ENCODE measurements at places on chromosomes 7 and 10.

DNA sequence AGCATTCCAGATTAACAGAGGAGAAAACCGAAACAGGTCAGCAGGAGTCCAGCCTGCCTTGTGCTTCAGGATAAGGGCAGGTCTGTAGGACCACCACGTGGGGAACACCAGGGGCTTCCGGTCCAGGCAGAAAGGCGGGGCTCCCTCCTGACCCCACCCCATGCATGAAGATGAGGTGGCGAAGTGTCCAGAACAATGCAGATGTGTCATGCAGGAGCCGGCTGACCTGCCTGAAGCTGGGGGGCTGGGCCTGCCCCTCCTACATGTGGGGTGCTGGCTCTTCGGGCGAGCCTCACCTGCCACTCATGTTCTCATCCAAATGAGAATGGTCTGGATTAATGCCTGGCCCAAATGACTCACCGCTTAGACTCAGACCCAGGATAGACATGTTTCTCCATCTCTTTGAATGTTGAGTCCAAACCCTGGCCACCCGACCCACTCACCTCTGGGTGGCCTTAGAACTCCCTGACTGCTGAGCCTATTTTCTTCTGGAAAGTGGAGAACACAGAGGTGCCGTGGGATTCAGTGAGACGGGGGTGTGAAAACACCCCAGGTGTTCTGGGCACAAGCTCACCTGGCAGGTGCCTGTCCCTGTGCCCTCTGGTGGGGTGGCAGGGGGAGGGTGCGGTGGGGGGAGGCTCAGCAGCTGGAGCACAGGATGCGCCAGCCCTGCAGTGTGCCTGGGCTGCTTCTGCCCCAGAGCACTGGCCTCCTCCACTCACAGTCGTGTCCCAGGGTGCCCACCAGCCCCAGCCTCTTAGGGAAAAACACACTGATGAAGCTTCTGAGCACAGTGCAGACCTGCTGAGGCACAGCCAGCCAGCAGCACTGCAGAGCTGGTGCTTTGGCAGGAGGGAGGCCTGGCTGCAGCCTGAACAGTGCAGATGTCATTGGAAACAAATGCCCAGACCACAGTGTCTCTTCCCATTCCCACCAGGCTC lies 55.2 kb upstream of the GDF10 start:
- no peak for DNase-seq

DNA sequence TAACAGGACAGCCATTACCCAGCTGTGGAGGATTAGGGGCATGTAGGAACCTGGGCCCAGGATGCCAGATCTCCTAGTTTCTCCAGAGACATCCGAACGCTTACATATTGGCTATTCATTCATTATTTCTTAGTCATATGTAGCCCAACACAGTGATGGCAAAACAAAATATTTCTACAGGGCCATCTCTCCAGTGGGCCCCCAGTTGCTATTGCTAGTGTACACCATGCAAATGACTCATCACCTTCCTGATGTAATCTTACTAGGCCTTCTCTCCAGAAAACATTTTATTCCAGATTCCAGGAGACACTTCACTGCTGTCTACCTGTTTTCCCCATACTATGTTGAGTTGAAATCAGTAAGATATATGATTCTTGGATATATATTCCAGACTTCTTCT lies 201.7 kb downstream of the PLXDC2 start:
- no peak for DNase-seq

DNA sequence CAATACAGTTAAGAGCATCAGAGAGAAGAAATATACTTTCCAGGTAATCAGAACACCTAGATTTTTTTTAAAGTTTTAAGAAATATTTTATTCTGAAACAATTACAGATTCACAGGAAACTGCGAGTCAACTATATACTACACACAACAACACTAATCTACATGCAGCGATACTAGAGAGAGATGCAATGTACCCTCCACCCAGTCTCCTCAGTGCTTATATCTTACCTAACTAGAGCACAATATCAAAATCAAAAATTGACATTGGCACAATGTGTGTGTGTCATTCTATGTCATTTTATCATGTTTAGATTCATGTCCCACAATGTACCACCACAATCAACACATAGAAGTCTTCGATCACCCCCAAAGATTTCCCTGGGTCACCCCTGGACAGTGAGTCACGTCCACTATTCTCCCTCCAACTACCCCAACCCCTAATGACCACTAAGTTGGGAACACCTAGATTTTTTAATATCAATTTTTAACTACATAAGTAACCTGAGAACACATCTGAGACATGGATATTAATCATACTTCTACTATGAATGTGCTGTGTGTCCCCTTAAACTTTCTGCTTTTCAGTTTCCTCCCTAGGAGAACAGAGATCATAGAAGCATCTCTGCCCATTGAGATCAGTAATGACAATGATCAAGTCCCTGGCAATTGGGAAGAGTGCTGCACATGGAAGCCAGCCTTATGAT lies 86.5 kb downstream of the GSAP start:
- no peak for DNase-seq

GRCh38 chr10:36050763-36051499 lies 408.8 kb upstream of the FZD8 start:
- peak; percentile 55 for DNase-seq

- no peak for DNase-seq
Measured at GRCh38 chr10:5546891-5547680, 22.3 kb downstream of the CALML3 start.

DNA sequence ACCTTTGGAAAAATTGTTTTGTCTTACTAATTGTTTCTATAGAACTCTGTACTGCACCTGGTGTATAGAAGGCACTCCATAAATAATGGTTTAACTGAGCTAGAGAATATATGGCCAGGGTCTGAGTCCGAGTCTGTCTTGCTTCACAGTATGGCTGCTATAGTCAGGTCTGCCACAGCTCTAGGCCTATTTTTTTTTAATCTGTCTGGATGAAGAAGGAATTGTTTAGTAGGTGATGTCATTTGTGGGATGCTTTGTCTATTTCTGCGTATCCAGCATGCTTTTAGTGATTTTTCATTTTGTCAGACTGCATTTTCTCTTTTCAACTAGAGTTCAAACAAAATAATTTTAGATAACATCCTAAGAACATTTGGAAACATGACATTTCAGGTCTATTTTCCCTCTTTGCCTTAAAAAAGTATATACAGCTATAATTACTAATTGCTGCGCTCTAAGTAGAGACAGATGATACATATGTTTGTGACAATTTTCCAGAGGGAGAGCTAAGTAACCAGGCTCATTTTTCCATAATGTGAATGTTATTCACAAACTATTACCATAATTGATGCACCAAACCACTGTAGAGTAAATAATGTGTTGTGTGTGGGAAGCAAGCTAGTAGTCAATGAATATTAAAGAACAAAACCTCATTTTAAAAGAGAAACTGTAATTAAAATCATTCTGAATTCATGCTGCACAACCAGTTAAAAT lies 361.7 kb downstream of the AUTS2 start:
- peak; percentile 35 for DNase-seq

DNA sequence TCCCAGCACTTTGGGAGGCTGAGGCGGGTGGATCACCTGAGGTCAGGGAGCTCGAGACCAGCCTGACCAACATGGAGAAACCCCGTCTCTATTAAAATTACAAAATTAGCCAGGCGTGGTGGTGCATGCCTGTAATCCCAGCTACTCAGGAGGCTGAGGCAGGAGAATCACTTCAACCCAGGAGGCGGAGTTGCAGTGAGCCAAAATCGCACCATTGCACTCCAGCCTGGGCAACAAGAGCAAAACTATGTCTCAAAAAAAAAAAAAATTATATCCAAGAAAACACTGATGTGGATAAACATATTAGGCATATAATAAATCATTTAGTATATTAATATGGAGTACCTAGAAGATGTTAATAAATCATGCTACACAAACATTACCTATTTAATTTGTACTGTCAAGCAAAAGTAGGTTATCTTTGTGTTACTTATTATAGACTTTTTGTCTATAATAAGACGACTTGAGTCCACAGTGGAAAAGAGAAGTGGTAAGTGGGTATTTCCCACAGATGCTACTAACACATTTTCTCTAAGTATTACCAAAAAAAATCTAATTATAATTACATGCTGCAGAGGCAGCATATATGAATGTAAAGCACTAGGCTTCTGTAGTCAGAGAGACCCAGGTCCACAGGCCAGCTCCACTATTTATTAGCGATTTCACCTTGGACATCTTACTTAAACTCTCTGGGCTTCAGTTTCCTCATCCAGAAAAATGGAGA lies 34.5 kb downstream of the DNMBP start:
- no peak for DNase-seq

DNA sequence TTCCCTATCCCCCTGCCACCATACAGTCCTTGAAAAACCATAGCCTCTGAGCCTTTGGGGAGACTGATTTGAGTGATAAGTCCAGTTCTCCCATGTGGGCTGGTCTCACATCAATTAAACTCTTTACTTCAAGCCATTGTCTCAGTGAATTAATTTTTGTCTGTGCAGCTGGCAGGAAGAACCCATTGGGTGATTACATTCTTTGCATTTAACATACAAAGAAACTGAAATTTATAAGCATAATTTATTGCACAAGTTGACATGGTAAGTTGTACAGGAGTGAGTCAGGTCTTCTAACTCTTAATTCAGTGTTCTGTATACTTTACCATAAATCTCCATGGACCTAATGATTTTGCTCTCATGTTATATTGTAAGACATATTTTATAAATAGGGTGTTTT lies 1613.0 kb upstream of the LRRTM3 start:
- no peak for DNase-seq

- DNase-seq = no peak
Measured at GRCh38 chr10:129854796-129855705, 109.0 kb downstream of the EBF3 start.

DNA sequence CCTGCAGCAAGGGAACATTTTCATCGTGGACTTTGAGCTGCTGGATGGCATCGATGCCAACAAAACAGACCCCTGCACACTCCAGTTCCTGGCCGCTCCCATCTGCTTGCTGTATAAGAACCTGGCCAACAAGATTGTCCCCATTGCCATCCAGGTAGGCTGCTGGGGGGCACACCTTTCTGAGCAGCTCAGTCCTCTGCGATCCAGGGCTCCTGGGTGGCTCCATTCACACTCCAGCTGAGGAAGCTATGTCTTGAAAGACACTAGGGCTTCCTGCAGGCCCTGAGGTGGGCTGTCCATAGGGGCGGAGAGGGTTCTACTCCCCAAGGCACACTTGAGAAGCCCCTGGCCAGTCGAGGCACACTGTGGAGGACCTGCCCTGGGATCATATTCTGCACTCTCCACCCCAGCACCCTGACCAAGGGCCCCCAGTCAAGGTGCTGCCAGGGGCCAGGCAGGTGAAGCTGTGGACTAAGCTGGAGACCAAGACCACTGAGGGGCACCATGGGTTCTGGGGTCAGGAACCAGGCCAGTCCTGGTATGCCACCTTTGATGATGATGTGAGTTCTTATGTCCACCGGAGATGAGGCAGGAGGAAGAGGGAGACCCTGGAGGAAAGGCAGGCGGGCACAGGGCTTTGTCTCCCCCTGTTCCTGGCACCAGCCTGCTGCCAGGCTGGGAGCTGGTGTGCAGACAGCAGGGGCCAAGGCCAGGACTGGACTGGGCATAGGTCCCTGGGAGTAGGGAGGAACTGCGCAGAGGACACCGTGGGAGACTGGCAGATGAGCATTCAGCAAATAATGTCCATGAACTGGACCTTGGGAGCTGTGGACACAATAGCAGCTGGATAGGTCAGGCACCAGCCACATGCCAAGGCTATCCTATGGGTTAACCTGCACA lies 54.8 kb downstream of the ALOX5 start:
- DNase-seq = no peak

- no peak for DNase-seq
Measured at GRCh38 chr10:86064219-86064618, 302.4 kb downstream of the GRID1 start.

- no peak for DNase-seq
Measured at GRCh38 chr10:33129996-33130386, 172.0 kb upstream of the ITGB1 start.

DNA sequence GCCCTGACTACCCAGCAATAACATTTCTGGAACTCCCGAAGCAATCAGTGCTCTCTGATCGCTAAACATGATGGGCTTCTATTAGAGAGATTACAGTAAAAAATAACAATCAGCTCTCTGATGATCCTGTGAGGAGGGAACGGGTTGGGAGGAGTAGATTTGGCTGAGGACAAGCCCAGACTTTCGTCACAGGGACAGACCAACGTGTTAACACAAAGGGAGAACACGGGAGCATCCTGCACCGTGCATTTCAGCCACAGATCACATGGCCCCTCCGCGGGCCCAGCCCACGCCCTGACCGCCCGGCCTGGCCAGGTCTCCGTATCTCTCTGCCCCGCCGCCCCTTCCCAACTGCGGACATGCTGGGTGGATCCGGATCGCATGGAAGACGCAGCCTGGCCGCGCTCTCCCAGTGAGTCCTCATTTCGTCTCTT lies 95.0 kb upstream of the AGBL3 start:
- DNase-seq = peak; percentile 93

- peak; percentile 34 for DNase-seq
Measured at GRCh38 chr7:74061840-74062539, 21.6 kb upstream of the LIMK1 start.

DNA sequence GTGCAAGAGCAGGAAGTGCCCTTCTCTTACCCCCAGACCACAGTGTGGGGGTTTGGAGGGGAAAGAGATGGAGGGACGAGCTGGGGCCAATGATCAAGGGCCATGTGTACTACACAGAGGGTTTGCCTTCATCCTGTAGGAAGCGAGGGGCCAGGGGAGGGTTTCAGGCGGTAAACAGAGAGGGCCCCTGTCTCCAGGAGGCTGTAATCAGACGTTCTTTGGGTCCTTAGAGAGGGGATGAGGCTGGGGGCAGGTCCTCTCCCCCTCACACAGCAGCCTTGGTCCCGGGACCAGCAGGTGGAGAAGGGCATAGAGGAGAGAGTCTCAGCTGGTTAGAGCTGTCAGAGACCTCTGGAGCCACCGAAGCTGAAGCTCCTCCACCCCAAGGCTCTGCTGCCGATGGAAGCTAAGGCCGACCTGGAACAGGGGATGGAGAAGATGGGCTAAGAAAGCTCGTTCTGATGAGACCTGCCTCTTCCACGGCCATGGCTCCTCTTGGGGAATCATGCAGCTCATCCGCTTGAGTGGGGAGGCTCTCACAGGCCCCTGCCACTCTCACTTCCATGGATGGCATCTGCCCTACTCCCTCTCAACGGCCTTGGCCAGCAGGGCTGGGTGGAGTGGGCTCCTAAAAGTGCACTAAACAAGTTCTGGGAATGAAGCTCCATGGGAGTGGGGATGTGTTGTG lies 3.5 kb downstream of the LOXL4 start:
- no peak for DNase-seq

GRCh38 chr10:112775892-112776674 lies 174.0 kb upstream of the TCF7L2 start:
- peak; percentile 60 for DNase-seq

DNA sequence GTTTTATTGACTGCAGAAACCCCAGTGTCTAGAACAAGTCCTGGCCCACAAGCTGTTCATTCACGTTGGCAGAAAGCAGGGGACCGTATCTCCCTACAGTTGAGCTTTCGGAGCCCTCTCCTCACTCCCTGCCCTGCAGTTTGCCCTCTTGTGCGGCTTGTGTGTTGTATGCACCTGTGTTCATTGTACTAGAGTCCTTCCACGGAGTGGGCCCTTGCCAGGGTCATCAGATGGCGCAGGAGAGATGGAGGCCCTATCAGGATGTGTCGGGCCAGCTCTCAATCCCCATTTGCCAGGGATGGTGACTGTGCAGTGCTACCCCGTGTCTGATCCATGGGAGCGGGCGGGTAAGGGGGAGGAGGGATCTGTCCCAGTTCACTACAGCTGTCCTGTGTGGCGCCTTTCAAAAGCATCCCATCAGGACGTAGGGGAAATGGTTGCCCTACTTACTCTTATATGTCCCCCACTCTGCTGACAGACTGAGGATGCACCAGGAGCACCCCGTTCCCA lies 77.4 kb upstream of the PRR15 start:
- DNase-seq = no peak

All from brain (organoid and tissue), 16 donors.